NCI-H2227 treated with DMSO at 0.1 percent for 48 hours (cell line): ENCODE measurements at places on chromosomes 3 and 15.

DNA sequence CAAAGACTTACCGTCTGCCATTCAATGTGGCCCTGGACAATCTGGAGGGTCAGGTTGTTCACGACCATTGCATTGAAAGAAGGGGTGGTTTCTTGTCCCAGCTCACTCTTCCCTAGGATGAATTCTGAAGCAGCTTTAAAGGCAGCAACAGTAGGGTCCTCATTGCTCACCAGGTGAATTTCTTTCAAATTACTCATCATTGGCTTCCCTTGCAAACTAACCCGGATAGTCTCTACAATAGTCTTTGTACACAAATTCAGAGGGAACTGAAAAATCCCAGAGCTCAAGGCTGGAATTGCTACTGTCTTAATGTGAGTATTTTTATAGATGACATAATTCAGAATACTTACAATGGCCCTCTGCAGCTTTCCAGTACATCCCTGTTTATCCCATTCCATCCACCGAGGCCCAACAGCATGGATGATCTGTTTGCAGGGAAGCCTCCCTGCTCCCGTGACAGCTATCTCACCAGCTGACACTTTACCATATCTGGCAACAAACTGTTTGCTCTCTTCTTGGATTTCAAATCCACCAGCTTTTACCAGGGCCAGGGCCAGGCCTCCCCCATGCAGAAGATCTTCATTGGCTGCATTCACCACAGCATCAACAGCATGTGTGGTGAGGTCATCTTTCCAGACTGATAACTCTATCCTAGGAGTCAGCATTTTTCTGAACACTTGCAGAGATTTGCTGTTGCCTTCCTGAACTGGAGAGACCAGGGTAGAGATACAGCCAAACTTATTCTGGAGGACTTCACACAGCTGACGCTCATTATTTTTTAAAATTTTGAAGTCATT, 8.6 kb downstream of the PARP9 start:
- DNase-seq = no peak

GRCh38 chr3:191334346-191334893, 4.1 kb upstream of the UTS2B start:
- DNase-seq = no peak

GRCh38 chr3:167033866-167034265, 346.2 kb downstream of the ZBBX start:
- DNase-seq = no peak

DNA sequence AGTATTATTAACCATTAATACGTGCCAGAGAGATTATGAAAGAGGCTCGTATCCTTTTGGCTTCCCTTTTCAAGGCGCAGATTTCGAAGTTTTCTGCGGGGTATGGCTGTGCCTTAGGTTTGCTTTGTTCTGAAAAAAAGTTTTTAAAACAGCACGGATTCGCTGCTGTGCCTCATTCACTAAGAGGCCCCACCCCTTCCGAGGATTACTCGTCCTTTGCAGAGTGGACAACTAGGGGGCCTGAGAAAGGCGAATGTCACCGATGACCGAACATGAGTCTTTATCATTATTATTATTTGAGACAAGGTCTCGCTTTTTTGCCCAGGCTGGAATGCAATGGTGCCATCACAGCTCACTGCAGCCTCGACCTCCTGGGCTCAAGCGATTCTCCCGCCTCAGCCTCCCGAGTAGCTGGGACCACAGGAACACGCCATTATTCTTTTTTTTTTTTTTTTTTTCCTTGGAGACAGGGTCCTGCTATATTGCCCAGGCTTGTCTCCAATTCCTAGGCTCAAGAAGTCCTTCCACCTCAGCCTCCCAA, 684 bp upstream of the RPS27L start:
- peak; percentile 13 for DNase-seq

GRCh38 chr15:42623951-42624350, 48.5 kb downstream of the STARD9 start:
- DNase-seq = no peak

DNA sequence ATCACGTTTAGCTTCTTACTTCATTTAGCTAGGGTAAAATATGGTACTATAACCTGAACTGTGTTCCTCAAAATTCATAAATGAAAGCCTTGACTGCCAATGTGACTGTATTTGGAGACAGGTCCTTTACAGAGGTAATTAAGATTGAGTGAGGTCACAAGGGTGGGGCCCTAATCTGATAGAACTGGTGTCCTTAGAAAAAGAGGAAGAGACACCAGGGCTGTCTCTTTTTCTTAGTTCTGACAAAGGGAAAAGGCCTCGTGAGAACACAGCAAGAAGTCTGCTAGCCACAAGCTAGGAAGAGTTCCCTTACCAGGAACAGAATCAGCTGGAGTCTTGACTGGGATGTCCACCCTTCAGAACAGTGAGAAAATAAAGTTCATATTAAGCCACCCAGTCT, 162.7 kb downstream of the GMNC start:
- no peak for DNase-seq

DNA sequence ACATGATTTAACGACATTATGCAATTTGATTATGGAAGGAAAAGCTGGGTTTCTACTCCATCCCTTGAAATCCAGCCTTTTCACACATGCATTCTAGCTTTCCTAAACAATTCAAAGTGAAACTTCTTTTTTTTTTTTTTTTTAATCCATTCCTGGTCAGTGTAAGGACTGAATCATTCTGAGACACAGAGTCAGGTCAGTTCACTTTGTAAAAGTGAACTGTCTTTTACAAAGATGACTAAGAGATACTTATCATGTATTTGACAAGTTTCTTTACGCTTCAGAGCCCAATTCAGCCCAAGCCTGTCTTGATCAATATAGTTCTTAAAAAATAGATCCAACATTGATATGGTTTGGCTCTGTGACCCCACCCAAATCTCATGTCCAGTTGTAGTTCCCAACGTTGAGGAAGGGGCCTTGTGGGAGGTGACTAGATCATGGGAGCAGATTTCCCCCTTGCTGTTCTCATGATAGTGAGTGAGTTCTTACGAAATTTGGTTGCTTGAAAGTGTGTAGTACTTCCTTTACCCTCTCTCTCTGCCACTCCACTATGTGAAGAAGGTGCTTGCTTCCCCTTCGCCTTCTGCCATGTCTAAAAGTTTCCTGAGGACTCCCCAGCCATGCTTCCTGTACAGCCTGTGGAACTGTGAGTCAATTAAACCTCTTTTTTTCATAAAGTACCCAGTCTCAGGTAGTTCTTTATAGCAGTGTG, 345.6 kb upstream of the THBS1 start:
- no peak for DNase-seq

- DNase-seq = no peak
These were observed 112.2 kb upstream of the LRRN1 start for GRCh38 chr3:3686907-3687648.

DNA sequence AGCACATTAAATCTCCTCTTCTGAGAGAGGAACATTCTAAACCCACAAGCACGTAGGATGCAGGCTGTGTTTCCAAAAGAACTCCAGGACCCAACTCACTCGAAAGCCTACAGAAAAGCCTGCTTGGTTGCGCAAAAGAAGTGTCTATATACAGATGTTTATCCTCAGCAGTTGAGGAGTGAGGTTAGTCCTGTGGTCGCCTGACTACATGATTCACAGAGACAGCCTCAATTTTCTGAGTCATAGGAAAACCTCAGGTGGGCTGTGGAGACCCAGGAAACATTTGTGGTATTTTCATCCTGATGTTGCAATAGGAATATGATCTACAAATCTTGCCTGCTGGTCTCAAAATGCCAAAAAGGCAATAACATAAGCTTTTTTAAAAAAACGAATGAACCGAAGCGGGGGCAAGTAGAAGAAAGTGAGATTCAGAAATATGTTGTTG, 183.8 kb upstream of the THRB start:
- DNase-seq = no peak

- no peak for DNase-seq
These were observed 2.2 kb upstream of the THRB start for GRCh38 chr3:24496529-24497482.

DNA sequence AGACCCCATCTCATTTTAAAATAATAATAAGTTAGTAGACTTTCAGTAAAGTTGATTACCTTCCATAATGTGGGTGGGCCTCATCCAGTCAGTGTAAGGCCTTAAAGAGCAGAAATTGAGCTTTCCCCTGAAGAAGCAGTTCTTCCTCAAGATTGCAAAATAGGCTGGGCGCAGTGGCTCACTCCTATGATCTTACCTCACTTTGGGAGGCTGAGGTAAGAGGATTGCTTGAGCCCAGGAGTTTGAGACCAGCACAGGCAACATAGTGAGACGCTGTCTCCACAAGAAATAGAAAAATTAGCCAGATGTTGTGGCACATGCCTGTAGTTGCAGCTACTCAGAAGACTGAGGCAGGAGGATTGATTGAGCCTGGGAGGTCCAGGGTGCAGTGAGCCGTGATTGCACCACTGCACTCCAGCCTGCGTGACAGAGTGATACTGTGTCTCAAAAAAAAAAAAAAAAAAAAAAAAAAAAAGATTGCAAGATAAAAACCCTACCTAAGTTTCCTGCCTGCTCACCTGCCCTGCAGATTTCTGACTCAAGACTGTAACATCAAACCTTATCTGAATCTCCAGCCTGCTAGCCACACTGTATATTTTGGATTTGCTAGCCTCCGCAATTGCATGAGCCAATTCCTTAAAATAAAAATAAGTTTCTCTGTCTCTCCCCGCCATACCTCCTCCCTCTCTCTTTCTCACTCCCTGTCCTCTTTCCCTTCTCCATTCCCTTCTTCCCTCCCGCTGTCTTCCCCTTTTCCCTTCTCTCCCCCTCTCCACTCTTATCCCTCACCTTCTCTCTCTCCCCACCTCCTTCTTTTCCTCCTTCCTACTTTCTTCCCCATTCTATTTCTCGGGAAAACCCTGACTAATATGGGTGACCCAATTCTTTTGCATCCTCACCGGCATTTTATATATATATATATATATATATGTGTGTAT, 16.9 kb downstream of the KLHL18 start:
- no peak for DNase-seq

- DNase-seq = no peak
These were observed 511.9 kb downstream of the GBE1 start for GRCh38 chr3:81249540-81250029.

DNA sequence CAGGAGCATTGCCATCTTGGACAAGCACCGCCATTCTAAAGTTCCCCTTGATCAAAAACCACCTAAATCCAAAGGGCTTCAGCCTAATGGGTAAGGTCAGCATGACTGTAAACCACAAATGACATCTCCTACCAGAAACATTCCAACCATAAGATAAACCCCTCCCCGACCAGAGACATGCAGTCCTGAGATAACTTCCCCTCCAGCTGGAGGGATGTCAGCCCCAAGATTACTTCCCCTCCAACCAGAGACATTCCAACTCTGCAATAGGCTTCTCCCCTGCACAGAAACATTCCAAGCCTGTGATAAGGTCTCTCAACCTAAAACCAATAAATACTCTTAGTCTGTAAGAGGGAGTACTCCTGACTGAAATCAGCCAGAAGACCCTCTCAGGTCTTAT, 62.7 kb upstream of the DNAJC19 start:
- no peak for DNase-seq
